Left cardiac atrium (tissue), 4 donors: ENCODE measurements at places on chromosomes 7 and 10. TPM values are rescaled to one million over a fixed set of nuclear protein-coding genes. Genes with fewer than 3 reads are reported as not detected.

GRCh38 chr7:70372768-70373515 is 759.0 kb upstream of the GALNT17 start:
- DNase-seq, result no peak

DNA sequence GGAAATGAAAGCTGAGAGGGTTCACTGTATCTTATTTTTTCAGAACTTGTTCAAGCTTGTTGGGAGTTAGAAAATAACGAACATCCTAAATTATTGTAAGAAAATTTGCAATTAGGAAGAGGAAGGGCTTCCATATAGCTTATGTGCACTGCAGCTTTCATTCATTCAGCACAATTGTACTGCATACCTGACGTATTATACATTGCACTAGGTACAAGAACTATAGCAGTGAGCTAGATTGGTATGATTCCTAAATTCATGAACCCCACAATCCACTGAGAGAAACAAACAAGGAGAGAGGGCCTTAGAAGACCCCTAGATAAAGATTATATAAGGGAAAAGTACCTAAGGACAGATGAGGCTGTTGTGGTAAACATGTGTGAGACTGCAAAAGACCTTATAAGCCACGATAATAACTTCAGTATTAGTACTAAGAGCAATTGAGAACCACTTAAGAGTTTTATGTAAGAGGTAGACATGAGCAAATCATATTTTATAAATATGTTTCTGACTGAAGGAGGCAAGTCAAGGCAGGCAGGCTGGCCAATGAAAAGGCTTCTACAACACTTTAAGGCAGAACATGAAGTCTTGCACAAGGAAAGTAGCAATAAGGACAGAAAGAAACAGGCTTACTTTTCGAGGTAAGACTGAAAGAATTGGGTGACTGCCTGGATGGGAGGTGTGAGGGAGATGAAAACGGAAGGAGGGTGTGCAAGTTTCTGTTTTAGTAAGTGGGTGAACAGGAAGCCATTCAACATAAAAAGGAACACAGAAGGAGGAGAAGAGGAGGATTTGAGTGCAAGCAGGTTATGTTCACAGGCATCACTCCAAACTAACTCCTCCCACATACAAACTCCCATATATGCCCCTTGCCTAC is 77.9 kb upstream of the LRRN3 start:
- DNase-seq, result no peak

- DNase-seq, result peak; percentile 28
These were observed 384.6 kb upstream of the ADARB2 start for GRCh38 chr10:2121929-2122328.

GRCh38 chr7:100946766-100947365 is 2.5 kb upstream of the MUC3A start:
- DNase-seq, result no peak

- no peak for DNase-seq
These were observed 40.0 kb downstream of the TNKS2 start for GRCh38 chr10:91838199-91838598.

- peak; percentile 40 for DNase-seq
These were observed 21.9 kb downstream of the UNC5B start for GRCh38 chr10:71234004-71234894.

DNA sequence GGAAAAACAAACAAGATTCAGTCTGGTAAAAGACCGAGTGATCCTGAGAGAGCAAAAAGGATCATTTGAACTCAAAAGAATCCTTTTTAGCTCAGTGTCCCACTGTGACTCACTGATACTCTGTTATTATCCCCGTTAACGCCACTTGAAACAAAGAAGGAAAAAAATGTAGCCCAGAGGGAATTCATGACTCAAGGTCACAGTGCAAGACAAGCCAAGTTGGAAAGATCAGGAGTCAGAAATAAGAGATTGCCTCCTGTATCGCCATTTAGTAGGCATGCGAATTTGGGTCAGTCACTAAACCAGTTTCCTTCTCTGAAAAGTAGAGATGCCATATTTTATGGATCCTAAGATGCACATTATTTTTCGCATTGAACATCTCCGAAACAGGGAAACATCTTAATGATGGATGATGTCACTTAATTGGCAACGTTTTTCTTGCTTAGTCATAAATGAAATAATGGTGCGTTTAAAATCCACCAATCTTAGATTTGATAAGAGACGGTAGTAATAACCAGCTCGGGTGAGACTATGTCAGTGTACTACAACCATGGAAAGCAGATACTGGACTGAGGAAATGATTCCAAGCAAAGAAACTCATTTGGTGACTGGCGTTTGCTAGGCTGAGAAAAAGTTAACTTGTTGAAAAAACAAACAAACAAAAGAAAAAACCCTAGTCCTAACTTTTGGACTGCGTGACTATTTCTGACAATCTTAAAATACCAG is 502.0 kb upstream of the CELF2 start:
- DNase-seq, result no peak

- no peak for DNase-seq
These were observed 64.7 kb downstream of the CREB3L2 start for GRCh38 chr7:137937202-137937560.

DNA sequence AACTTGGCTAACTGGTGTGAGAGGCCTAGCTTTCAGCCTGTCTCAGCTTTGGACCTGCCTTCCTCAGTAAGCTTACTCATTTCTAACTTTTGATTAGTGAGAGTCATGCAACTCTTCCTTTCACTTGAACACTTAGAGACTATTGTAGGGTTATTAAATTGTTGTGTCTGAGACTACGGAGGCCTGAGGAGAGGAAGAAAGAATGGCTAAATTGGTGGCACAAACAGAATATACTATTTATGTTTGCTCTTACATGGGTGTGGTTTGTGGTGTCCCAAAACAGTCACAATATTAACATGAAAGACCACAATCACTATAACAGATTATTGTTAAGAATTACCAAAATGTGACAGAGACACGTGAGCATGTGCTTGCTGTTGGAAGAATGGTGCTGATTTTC is 82.1 kb downstream of the TRIM24 start:
- no peak for DNase-seq

DNA sequence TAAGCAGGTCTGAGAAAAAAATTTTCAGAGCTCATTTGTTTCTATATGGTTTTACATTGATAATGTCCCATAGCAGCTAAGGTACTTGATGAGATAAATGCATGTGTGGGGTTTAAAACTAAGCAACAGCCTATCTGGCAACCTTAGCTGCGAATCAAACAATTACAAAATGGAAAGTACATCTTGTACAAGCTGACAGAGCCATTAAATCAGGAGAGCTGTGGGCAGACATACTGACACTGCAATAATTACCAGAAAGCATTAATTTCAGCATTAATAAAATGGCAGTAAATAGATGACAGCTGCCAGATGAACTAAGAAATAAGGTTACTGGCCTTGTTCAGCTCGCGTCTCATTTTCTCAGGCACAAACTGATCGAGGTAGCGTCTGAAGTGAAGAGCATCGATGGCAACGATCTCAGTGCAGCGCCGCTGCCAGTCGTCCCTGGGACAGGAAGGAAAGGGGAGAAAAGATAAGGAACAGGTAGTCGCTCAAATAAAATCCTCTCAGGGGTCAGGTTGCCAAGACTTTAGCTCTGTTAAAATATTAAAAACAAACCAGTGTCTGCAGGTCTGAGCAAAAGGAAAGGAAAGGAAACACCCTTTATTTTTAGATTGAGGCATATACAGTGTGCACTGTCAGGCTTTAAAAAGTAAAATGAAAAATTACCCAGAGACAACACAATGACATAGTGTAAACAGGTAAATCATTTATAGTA is 79.7 kb upstream of the OGDHL start:
- no peak for DNase-seq

- DNase-seq, result no peak
These were observed 200.9 kb downstream of the FAM107B start for GRCh38 chr10:14573666-14574261.

DNA sequence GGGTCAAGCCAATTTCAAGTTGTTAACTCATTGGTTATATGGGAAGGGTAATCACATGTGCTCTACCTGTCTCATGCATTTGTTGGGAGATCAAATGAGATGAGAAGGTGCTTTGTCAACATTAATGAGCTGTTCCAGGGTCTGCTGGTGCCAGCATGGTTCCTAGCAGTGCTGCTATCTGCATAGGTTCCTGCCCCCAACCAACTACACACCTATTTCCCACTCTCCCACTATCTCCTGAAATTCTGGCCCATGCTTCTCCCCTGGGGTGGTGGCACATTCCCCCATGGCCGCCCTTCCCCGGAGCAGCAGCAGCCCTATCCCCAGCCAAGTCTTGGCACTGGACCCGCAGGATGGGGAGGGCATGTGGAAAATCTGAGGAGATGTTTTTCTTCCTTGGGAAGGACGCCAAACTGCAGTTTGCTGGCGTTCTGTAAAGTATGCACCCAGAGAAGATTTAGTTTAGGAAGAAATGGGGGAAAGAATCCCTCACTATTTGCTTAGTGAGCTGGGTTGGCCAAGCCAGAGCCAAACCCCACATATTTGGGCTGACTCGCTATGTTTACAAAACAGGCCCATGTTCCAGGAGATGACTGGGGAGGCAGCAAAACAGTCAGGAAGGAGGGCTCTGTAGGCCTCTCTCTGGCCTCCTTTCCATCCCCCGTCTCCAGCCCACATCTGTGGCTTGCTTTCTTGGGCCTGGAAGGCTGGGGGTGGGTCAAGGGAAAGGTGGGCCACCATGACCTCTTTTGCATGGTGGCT is 42.5 kb downstream of the PPP1R3C start:
- peak; percentile 77 for DNase-seq

DNA sequence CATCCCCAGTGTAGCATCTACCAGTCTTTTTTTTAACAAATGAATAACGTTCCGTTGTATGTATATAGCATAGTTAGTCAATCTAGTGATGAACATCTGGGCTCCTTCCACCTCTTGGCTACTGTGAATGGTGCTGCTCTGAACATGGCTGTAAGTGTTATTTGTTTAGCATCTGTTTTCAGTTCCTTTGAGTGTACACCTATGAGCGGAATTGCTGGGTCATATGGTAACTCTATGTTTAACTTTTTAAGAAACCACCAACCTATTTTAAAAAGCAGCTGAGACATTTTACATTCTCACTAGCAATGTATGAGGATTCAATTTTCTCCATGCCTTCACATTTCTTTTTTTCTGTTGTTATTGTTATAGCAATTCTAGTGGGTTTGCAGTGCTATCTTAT is 178.2 kb downstream of the DNAJC1 start:
- no peak for DNase-seq

DNA sequence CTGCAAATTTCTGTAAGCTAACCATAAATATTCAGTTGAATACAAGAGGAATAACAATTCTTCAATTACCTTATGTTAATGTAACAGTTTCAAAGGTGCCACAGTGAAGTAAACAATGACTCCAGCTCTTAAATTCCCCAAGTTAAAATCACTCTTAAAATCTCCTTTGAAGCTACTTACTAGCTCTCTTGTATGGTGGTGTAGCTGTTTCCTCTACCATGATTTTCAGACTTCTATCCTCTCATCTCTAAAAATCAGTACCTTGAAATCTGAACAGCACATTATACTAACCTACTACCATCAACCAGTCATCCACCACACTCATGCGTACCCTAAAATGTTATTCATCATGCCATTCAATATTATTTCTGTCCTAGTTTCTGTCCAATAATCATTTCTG is 29.6 kb downstream of the JMJD1C start:
- DNase-seq, result no peak

- DNase-seq, result no peak
These were observed 15.4 kb downstream of the WDFY4 start for GRCh38 chr10:48700071-48700470.

DNA sequence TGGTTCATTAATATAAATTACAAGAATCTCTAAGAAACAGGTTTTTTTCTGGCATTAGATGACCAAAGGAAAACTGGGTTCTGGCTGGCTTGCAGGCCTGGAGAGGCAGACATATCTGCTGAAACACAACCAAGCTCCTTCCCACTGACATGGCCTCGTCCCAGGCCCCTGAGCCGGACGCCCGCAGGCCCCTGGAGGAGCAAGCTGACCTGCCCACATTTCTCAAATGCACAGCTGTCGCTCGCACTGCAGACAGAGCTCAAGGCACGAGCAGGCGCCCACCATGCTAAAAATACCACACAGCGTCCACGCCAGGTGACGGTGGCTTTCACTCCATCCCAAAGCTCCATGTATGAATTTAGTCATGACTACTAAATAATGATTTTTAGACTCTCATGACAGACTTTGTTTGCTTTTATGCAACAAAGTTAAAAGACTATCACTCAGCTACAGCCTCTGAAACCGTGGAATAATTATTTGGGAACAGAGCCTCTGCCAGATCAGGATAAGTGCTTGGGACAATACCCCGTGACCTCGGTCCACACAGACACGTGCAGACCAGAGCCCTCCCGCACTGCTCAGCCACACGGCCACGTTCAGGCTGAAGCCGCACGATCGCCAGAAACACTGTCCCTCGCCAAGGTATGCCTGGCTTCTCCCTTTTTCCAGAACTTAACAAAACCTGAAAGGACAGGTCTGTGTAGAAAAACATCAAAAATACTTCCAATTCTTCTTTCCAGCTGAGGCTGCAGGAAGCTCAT is 71.1 kb downstream of the DIP2C start:
- DNase-seq, result no peak

DNA sequence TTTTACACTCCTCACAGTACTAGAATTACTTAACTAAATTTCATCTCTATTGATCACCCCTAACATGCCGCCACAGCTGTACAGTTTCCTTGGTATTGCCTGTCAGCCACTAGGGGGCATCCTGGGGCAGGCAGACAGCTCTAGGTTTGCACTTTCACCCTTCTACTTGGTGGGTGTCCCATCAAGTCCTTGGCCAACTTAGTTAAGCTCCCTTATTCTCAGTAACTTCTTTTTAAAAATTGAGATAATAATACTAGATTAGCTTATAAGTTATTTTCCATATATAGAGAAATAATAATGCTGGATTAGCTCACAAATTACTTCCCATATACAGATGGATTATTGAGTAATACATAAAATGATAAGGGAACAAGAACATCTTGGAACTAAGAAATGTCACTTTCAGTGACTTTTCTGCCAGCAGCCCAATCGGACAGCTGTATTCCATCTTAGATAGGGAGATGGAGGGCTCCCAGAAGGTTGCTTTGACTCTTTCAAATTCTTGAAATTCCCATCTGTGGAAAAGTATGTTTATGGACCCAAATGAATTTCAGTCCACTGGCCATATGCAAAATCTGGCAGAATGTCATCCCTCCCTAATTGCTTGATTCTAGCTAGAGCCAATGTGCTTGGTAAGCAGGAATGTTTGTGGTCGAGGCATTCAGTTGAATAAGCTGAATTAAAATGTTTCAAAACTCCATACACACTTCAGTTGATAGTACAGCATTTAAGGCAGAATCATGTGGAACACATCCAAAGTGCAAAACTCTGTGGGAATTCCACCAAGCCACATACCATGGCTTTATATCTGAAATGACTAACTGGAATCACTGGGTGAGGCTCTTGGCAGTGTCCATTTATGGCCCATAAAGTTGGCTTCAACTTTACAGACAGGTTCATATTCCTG is 309.7 kb downstream of the CSTF2T start:
- peak; percentile 53 for DNase-seq

DNA sequence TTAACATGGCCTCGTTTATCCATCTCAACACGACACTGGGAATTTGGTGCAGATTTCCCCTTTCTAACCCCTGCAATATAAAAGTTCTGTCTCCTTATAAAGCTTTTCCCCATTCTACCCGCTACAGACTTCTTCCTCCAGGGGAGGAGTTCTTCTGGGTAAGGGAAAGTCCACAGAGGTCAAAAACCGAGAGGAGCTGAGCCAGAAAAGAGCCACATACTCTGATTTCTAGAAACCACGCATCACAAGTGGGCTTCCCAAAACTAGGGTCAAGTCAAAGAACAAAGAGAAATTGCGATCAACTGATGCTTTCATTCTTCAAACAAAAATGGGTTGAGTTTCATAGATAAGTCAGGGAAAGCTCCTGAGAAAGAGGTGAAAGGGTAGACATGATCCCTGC is 6.8 kb downstream of the IL6 start:
- DNase-seq, result no peak

KIAA1549 gene
- total RNA-seq, result 1.5 TPM

GDF2 gene
- not detected for total RNA-seq

FAM3C gene
- 68.4 TPM for total RNA-seq

MMD2 gene
- not detected for total RNA-seq

OPN4 gene
- total RNA-seq, result 0.12 TPM
